ENCODE measurements at places on chromosomes 2 and 18.
A peak's percentile ranks its signal among the peaks of the same experiment; 100 is the strongest.

- no peak for DNase-seq
Measured at GRCh38 chr2:185645529-185645928, 93.1 kb upstream of the FSIP2 start.

DNA sequence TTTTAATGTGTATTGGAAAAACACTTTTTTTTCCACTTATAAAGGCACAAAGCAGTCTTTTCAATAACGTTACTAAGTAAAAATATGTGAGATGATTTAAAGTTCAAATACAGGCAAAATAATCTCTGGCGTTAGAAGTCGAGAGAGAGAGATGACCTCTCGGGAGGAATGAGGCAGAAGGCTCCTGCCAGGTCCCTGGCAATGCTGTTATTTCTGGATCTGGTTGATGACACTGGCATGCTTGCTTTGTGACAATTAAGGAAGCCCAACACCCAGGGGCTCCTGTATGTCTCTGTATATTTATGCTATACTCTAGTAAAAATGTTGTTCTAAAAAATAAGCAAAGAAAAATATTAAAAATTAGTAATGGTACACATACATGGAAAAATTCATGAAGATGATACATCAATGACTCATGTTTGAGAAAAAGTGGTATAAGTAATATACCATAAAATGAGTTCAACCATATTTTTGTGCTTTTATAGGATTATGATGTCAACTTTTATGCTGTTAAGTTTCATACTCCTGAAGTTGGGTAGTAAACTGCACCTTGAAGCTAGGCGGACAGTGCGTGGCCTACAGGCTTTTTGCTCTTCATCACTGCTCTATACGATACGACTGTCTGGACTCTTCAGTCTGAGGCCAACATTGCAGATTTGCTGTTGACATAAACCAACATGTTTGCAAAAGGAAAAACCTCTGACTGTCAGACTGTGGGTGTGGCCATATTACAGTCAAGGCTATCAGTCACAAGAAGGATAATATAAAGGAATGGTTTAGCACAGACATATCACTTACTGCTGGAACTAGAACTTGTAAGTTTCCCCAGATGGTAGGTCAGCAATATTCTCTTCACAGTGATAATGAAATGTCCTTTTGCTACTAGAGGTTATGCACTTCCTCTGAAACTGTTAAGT is 19.8 kb downstream of the VPS4B start:
- DNase-seq, result no peak

DNA sequence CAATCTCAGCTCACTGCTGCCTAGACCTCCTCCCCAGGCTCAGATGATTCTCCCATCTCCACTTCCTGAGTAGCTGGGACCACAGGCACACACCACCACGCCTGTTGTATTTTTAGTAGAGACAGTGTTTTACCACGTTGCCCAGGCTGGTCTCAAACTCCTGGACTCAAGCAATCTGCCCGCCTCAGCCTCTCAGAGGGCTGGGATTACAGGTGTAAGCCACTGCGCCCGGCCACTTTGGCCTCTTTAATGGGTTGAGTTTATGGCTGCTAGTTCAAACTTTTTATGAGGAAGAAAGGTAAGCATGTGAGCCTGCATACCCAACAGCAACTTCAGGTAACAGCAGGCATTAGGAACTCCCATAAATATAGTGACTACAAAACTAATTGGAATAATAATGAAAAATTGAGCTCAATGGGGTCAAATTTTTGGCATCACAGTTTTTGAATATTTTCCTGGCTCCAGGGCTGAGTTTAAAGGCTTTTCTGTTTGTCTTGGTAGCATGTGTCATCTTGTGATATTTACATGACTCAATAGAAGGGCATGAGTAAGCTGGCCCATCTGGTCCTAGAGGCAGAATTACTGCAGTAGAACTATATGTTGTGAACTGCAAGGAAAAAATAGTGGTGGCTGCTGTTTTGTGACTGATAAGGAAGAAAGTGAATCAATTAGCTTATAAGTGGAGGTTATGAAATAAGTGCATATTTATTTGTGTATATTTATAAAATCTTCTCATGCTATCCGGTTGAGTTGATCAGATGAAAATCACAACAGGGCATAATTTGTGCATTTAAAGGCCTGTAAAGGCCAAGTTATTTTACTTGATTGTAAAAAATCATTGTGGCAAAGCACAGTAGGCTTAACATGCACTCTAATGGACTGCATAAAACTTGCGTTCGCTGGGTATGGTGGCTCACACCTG is 24.8 kb downstream of the GALM start:
- DNase-seq, result no peak

DNA sequence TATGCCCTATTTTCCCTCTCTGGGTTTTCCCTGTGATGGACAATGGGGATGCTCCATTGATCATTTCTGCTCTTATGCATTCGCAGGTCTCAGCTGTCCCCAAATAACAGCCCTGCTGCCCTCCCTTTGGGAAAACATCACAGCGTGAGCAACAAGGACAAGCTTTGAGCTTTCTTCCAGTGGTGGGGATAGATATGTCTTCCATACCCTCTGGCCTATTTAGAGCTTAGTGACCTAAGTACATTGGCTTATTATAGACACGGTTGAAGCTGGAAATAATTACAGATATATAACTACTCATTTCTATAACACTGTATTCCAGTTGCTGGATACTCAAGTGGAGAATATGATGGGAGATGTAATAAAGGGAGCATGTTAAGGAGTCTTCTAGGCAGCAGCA is 304.3 kb upstream of the MGAT5 start:
- DNase-seq, result no peak

GRCh38 chr2:2862386-2862785 is 515.2 kb downstream of the EIPR1 start:
- DNase-seq, result no peak

DNA sequence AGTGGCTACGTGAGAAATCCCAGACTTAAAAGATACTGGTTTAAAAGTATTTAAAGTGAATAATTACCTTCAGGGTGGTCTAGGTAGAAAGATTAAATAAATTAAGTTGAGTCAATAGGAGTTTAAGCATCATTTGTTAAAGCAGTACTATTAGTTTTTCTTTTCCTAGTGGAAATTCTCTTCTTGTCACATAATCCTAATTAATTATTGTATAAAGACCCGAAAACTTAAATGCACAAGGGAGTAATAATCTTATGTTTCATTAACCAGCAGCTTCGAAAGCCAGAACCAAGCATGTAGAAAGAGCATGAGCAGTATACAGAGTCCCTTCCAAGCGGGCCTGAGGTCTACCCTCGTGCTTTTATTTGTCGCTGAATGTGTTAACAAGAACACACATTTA is 90.2 kb upstream of the SKOR2 start:
- no peak for DNase-seq

GRCh38 chr2:71613403-71613952 is 160.1 kb downstream of the DYSF start:
- no peak for DNase-seq

DNA sequence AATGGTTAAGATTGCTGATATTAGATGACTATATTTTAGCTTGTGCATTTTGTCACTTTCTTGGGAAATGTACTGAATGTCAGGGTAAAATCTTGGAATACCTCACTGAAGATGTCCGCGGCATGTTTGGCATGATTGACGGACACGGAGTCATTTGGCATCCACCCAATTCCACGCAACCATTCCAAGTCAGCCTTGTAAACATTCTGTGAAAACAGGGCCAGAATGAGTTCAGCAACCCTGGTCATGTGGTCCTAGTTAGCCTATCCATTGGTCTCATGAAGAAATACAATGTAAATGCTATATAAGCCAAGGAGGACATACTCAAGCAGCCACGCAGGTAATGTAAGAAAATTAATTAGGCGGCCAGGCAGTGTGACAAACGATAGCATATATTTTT is 159.5 kb downstream of the RIF1 start:
- no peak for DNase-seq

DNA sequence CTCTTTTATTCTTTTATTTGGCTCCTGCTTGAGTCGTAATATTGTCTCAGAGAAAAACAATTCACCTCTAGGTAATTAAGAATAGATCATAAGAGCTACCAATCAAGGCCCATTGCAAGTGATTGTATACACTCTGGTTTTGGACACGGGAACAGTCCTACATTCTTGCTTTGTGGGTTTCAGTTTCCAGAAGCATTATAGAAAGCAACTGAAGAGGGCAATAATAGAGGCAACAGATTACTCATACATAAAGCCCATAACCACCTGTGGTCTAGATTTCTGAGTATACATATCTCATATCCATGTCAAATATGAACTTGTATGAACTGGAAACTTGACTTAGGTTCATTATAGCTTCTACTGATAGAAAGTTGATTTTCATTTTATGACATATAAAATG is 65.4 kb downstream of the DIS3L2 start:
- DNase-seq, result peak; percentile 43

DNA sequence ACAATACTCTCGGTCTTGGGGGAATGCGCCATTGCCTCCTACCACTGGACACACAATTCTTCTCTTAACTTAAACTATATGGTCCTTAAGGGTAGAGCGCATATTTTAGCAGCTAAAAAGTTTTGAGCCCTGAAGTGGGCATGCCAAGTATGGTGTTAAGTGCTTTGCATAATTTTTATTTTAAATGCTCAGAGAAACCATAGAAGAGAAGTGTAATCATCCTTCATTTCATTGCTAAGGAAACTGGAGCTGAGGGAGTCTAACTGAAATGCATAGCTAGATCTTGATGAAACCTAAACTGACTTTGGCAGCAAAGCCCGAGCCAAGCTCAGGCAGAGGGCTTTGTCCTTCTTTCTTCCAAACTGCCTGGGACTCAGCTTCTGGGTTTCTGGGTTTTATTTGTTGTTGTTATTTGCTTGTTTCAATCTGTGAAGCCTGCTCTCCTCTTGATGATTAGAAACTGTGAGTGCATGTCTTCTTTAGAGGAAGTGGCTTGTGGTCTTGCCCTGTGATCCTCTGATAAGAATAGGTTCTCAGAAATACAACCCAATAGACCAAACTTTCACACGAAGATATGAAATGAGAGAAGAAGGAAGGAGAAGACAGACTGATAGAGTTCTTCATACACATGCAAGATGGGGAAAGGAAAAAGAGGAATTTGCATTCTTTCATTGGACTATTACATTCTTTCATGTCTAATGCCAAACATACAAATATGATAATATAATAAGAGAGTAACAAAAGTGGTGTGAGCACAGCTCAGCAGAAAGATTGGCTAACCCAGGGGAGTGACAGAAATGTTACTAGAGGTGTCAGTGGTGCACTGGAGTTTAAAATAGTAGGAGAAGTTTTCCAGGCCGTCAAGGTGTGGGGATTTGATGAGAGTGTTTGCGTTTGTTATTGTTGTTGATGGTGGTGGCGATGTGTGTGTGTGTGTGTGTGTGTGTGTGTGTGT is 7.5 kb upstream of the RNF144A start:
- DNase-seq, result peak; percentile 96

- no peak for DNase-seq
Measured at GRCh38 chr2:64779117-64779690, 125.5 kb upstream of the SERTAD2 start.
